ENCODE measurements at places on chromosomes 6 and 20.

DNA sequence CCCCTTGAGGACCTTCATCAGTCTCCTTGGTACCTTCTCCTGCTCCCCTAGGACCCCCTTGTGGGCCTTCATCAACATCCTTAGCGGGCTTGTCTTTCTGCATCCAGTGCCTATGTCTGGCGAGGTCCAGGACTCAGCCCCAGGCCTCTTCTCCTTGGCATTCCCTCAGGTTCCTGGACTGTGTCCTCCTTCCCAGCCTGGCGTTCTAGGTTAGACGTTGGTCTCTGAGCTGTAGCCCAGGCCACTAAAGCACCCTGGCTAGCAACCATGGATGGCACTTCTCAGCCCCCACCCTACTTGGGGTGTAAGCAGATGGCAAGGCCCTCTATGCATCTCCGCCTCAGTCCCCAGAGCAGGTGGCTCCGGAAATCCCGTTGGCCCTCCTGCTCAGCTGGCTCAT, 51.5 kb upstream of the NNAT start:
- no peak for DNase-seq

GRCh38 chr6:5107341-5107740, 22.2 kb downstream of the PPP1R3G start:
- DNase-seq = no peak

DNA sequence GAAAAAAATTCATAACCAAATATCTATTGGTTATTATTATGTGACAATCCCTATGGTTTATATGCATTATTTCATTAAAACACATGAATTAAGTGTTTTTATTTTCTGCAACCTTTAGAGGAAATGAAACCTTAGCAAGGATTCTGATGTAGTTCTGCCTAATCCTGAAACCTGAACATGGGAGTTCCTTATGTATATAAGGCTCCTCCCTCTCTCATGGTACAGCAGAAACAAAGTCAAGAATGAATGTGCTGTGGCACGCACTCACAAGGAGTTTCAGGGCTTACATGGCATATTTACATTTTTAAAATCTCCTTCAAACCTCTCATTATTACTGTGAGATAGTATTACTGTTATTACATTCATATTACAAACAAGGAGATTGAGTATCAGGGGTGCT, 426.4 kb upstream of the CITED2 start:
- no peak for DNase-seq

DNA sequence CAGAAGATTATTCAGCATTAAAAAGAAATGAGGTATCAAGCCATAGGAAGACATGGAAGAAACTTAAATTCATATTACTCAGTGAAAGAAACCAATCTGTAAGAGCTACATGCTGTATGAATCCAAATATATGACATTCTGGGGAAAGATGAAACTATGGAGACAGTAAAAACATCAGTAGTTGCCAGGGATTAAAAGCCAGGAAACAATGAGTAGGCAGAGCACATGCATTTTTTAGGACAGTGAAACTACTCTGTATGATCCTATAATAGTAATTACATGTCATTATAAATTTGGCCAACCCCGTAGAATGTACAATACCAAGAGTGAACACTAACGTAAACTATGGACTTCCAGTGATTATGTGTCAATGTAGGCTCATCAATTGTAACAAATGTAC, 92.8 kb upstream of the RNF217 start:
- DNase-seq = no peak
